ENCODE measurements at places on chromosomes 2 and 18.

DNA sequence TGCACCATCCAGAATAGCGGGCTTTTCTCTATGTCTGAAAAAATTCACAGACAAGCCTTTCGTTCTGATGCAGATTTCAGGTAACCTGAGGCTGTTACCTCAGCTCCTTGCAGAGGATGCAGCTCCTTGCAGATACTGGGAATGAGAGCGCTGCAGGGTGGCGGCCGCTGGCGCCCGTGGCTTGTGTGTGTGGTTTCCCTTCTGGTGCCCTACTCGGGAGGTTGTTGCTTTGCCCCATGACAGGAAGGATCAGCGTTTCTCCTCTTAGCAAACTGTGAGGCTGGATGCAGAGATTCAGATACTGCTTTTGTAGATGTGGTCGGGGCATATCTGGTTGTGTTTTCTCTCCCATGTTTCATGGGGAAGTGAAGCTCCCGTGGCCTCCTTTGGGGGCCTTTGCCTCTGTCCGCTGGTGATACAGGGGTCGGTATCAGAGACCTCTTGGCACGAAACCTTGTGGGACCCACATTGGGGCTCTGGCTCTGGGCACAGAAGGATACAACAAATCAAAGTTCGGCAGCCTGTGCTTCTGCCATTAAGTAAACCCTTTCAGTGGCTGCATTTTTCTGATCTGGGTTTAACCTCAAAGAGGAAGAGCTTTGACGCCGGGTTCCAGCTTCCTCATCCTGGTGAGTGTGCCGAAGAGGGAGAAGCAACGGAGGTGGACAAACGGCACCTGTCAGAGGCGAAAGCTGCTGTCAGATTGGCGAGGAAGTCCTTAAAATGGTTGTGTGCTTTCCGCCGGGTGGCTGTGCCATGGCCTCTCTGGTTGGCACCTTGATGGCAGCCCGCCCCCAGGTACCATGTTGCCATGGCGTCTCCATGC lies 127.8 kb downstream of the MBP start:
- peaks cover 14% of the 10 kb centered on the region for H3K4me1 ChIP-seq
- no peaks in the 10 kb centered on the region for H3K27me3 ChIP-seq
- peak overlapping the region; percentile 9 for H3K4me3 ChIP-seq
- H3K27ac ChIP-seq, result peak overlapping the region; percentile 38
- no peak for DNase-seq
- H3K36me3 ChIP-seq, result peaks cover 10% of the 10 kb centered on the region

DNA sequence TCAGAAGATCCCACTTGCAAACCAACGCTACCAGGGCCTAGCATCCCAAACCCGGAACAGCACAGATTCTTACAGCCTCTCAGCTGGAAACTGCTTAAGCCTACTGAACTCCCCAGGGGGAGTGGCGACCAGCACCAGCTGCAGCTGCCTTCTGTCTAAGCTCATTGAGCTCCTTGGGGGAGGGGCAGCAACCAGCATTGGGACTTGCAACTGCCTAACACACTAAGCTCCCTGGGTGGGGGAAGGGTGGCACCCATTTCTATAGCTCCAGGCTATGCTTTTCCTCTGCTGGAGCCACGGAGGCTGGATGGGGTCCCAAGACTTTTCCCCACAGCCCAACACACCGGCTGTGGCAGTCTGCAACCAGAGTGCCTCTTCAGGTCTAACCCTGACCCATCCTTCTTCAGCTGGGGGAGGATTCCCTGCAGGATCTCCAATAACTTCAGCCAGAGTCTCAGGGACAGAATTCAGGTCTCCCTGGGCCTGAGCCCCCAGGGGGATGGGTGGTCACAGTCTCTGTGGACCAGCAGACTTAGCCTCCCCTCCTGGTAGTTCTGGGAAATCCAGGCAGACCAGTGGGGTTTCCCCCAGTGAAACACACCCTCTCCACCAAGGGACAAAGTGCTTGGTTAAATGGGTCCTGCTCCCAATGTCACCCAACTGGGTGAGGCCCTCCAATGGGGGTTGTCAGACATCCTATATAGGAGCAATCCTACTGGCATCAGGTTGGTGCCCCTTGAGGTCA lies 45.9 kb upstream of the ITGA4 start:
- no peaks in the 10 kb centered on the region for H3K36me3 ChIP-seq
- no peaks in the 10 kb centered on the region for H3K4me1 ChIP-seq
- H3K27ac ChIP-seq, result no peak overlapping the region
- no peak for DNase-seq

GRCh38 chr2:222677981-222678380 lies 6.5 kb downstream of the MOGAT1 start:
- H3K4me3 ChIP-seq, result no peak overlapping the region
- H3K4me1 ChIP-seq, result no peaks in the 10 kb centered on the region

DNA sequence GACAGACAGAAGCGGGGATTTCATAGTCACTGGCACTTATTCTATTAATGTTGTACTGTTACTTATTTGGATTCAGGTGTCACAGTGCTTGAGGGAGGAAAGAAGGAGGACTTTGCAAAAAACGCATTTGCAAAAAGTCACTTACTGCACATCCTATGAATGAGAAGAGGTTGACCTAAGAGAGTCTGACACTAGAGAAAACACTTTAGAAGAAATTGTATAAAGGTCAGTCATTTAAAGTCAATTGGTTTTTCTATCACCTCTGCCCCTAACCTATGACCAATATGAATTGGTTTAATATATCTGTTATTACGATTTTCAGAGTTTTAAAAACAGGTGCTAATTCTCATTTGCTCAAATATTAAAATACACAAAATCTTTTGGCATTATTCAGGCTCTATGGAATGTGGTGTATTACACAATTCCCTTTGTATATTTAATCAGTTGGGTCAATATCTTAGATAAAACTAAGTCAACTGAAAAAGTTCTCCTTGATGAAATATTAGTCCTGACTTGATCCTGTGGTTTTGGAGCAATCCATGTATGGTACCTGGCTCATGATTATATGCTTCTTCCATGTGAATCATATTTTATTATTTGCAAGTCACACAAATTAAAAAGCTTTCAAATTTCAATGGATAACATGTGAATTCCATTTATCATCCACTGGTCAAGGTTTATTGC lies 157.4 kb downstream of the CDH2 start:
- no peaks in the 10 kb centered on the region for H3K4me1 ChIP-seq
- H3K36me3 ChIP-seq, result no peaks in the 10 kb centered on the region
- DNase-seq, result no peak
- no peak overlapping the region for H3K27ac ChIP-seq
- H3K27me3 ChIP-seq, result no peaks in the 10 kb centered on the region

- H3K27me3 ChIP-seq, result no peaks in the 10 kb centered on the region
- H3K4me3 ChIP-seq, result no peak overlapping the region
Observed at GRCh38 chr2:74941284-74941683, 17.2 kb upstream of the POLE4 start.

DNA sequence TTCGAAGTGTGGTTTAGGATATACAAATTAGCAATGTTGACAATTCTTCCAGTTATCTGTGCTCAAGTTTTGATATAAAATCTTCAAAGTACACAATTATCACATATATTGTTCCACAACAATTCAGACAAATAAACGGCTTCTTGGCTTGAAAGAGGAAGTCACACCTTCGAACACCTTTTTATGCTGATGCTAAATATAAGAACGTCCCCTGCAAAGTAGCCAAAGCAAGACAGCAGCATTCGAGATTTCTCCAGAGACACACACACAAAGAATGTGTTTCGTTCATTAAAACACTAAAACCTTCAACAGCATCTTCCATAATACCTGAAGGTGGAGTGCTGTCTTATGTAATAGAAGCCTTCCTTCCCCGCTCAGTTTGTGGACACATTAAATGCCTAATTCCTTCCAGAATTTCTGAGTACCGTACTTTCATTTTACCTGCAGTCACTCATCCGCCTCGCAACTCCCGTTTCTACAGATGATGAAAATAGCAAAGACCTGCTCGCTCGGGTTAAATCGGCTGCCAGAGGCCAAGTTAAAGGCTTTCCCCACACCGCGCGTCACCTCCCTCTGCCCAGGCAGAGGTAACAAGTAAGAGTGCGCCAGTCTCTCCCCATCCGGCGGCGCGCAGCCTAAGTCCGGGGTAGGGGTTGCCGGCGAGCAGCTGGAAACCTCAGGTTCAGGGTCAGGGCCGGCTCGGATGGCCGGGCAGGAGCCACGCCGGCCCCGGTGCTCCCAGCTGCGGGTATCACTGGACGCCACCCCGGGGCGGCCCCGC lies 847 bp downstream of the SERPINE2 start:
- no peaks in the 10 kb centered on the region for H3K36me3 ChIP-seq
- H3K4me3 ChIP-seq, result peak overlapping the region; percentile 50
- H3K27me3 ChIP-seq, result peaks cover 11% of the 10 kb centered on the region
- H3K4me1 ChIP-seq, result peaks cover 3% of the 10 kb centered on the region

GRCh38 chr2:9631553-9631819 lies 689 bp upstream of the YWHAQ start:
- peak overlapping the region; percentile 83 for H3K27ac ChIP-seq
- no peaks in the 10 kb centered on the region for H3K27me3 ChIP-seq
- peaks cover 29% of the 10 kb centered on the region for H3K4me1 ChIP-seq
- H3K36me3 ChIP-seq, result peaks cover 4% of the 10 kb centered on the region
- no peak for DNase-seq

DNA sequence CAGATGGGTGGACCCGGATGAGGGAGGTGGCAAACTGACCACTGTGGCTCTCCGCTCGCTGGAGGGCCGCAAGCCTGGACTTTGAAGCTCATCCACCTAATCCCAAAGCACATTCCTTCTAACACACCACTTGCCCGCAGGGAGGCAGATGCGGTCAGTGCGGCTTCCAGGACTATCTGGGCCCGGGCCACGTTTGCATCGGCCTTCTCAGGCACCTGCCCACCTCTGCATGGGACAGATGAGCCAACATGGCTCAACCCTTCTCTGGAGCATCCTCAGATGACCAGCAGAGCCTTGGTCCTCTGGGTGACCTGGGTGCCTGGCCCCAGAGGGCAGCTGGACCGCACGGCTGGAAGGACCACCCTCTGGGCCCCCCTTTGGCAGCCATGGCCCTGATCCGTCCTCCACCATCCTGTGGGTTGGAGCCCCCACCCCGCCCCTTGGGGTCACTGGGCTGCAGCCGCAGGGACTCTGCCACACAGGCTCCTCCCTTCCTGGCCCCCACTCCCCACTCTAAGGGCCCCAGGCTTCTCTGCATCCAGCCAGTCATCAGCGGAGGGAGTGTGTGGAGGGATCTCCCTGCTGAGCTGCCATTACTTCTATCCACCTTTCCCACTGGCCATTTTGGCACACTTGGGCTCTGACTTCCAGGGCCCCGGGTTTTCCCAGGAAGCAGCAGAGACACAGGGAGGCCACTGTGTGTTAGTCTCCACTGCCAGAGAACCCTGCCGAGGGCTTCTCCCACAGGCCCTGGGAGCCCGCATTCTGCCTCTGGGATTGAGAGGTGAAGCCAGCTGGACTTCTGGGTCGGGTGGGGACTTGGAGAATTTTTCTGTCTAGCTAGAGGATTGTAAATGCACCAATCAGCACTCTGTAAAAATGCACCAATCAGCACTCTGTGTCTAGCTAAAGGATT lies 12.3 kb downstream of the HDAC4 start:
- no peaks in the 10 kb centered on the region for H3K27me3 ChIP-seq
- no peaks in the 10 kb centered on the region for H3K4me1 ChIP-seq
- no peak overlapping the region for H3K4me3 ChIP-seq
- DNase-seq, result no peak

- no peaks in the 10 kb centered on the region for H3K4me1 ChIP-seq
- H3K36me3 ChIP-seq, result no peaks in the 10 kb centered on the region
- no peak overlapping the region for H3K4me3 ChIP-seq
- no peak for DNase-seq
Observed at GRCh38 chr2:71608441-71608840, 155.1 kb downstream of the DYSF start.

DNA sequence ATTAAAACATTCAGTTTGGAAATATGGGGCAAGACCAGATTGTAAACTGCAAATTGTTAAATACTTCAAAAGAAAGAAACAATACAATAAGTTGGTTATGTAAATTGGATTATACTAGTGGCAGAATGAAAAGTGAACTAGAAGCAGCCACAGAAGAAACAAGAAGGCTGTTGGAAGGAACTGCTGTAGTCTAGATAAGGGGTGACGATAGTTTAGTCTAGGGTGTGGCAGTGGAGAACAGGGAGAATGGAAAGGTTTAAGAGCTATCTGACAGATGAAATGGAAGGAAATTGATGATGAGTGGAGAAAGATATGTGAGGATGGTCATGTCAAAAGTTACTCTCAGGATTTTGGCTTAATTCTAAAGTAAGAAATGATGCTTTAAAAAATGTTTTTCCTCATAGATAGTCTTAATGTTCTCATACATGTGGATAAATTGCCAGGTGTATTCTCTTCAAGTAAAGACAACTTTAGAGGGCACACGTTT lies 179.7 kb downstream of the GPD2 start:
- no peak overlapping the region for H3K4me3 ChIP-seq
- DNase-seq, result no peak
- no peak overlapping the region for H3K27ac ChIP-seq

DNA sequence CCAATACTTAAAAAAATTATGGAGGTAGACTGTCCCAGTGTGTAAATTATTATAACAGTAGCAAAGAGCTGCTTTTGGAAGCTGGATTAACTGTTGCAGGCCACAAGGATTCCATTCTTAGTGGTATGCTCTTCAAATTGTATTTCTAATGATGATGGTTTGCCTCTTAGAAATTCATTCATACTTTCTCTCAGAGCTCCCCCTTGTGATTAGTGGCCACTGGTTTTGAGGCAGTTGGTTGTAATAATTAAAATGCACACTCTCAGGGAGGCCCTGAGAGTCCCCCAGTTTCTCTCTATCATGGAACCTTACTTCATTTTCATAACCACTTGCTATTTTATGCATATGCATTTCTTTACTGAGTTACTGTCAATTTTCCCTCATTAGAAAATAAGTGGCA lies 122.5 kb downstream of the PLA2R1 start:
- no peaks in the 10 kb centered on the region for H3K4me1 ChIP-seq
- H3K27me3 ChIP-seq, result no peaks in the 10 kb centered on the region
- no peaks in the 10 kb centered on the region for H3K36me3 ChIP-seq
- H3K4me3 ChIP-seq, result no peak overlapping the region

DNA sequence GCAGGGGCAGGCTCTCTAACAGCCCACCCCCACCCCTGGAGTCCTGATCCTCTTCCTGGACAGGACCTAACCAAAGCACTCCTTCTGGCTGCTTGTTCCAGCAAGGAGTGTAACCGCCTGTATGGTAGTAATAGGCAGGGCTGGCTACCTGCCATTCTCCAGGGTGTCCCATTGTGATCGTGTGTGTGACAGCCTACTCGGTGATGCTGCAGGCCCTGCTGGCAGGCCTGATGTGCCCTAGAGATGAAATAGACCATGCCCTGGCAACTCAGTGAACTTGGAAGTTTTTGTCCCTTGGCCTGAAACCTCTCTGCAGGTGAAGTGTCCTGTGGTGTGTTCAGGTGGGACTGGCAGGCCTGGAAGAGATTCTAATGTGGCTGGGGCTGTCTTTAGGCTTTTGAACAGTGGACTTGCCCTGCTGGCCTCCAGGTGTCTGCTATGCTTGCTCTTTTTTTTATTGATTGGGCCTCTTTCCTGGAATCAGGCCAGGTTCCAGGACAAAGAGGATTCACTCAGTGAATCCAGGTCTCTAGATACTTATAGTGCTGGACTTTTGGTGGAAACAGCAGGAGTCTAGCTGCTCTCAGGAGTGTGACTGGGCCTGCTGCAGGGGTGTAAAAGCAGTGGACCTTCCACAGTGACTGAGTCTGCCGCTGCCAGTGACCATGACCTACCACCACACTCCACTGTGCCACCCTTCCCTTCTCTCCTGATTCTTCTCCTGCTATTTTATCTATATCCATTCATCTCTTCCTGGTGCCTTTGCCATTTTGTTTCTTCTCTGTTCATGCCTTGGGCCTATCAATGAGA lies 132.1 kb downstream of the CTIF start:
- H3K4me3 ChIP-seq, result no peak overlapping the region
- H3K4me1 ChIP-seq, result peaks cover 4% of the 10 kb centered on the region
- no peak for DNase-seq
